Coronary artery (tissue), 2 donors: ENCODE measurements at places on chromosomes 13 and 19.

GRCh38 chr13:102176846-102177245 lies 225.0 kb downstream of the FGF14 start:
- DNase-seq = no peak

GRCh38 chr19:48444129-48444935 lies 1.5 kb upstream of the GRWD1 start:
- no peak for DNase-seq

DNA sequence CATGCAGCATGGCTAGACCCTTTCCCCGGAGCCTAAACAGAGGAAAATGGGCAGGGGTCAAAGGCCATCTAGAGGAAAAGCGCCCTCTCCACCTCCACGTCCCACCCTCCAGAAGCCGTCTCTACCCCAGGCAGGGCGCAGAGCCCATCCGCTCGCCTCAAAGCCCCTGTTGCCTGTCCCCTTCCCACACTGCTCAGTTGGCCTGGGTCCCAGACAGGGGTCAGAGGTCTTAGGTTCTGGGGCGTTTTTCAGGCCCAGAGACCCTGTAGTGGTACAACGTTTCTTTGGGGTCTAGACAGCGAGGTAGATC lies 285 bp downstream of the TMEM143 start:
- DNase-seq = peak; percentile 88

- no peak for DNase-seq
Measured at GRCh38 chr13:105441051-105441750, 1094.3 kb downstream of the EFNB2 start.

DNA sequence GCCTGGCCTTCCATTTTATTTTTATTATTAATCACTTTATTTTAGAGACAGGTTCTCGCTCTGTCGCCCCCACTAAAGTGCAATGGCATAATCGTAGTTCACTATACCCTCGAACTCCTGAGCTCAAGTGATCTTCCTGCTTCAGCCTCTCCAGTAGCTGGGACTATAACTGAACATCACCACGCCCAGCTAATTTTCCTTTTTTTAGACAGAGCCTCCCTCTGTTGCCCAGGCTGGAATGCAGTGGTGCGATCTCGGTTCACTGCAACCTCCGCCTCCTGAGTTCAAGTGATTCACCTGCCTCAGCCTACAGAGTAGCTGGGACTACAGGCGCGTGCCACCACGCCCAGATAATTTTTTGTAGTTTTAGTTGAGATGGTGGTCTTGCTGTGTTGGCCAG lies 6.7 kb upstream of the PAN3 start:
- no peak for DNase-seq

DNA sequence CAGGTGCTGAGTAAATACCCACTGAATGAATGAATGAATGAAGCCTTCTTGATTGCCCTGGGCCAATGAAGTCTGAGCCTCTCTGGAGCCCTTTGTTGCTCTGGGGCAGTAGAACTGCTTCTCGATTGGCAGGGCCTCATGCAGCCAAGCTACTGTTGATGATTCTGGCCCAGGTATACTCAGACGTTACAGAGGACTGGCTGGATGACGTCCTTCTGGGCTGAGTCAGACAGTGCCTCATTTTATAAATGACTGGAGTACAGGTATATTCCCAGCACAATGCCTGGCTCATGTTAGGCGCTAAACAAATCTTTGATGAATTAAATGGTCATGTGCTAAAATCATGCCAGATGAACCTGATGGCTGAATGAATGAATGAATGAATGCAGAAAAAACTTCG lies 243.8 kb upstream of the MAB21L1 start:
- DNase-seq = no peak

DNA sequence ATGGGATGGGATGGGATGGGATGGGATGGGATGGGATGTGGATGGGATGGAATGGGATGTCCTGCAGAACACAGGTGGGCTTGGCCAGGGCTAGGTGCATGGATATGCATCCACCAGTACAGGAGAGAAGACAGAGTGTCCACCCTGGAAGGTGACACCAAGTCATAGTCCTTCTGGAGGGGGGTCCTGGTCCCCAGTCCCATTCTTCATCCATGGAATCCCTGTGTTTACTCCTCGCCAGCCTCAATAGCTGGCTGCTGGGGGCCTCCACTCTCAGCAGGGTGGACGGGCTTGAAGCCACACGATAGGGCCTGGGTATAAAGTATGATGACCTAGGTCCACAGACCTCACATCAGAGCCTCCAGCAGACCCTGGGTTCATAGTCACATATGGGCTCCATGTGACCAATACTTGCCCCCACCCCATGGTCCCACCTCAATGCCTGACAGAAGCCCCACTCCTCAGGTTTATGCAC lies 40.1 kb downstream of the RFX2 start:
- peak; percentile 52 for DNase-seq

GRCh38 chr19:11806354-11807098 lies 7.5 kb upstream of the ZNF440 start:
- no peak for DNase-seq

GRCh38 chr19:40745402-40745780 lies 4.9 kb downstream of the ACTMAP start:
- no peak for DNase-seq

DNA sequence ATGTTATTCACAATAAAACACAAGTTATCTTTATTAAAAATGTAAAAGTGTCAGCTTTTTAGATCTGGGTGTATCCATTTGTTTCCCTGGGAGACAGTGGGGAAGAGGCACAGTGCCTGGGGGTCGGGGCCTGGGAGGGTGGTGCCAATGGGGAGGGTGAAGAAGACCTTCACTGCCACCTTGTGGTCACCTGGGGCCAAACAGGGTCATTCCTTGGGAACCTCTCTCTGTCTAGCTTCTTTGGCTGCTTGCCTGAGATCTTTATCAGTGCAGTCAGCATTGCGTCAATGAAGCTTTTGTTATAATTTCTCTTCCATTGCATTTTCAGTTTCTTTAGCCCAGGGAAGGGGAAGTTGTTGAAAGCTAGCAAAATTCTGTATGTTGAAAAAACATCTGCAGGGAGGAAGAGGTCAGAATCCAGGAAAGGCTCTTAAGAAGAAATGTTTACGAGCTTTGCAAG lies 39.1 kb downstream of the PCDH8 start:
- no peak for DNase-seq

GRCh38 chr13:20177049-20177831 lies 15.5 kb downstream of the GJB2 start:
- DNase-seq = no peak

GRCh38 chr13:80612804-80613203 lies 271.9 kb upstream of the SPRY2 start:
- DNase-seq = no peak

GRCh38 chr13:42364613-42365000 lies 92.7 kb downstream of the AKAP11 start:
- no peak for DNase-seq

DNA sequence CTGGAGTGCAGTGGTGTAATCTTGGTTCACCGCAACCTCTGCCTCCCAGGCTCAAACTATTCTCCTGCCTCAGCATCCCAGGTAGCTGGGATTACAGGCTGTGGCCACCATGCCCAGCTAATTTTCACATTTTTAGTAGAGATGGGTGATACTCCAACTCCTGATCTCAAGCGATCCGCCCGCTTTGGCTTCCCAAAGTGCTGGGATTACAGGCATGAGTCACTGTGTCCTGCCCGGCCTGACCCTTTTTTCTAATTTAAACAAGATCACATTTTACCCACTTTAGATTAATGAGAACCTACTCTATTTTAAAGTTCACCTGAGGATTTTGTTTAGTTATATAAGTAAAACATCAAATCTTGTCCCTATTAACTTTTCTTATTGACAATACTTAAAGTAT lies 91.8 kb upstream of the POSTN start:
- no peak for DNase-seq

DNA sequence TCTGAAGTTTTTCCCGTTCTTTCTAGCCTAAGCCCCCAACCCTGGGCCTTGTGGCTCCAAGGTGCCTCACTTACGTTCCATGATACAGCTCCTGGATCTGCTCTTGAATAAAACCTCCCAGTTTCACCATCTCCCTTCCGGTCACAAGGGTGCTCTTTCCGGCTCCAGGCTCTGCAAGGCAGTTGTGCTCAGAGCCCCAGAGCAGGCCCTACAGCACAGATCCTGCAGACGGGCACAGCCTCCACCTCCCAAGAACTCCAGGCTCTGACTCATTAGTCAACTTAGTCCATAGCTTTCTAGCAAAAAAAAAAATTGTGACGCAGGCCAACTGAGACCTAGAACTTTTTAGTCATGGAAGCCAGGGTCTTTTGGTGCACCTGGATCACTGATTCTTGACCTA lies 33.9 kb upstream of the SLC7A10 start:
- no peak for DNase-seq

GRCh38 chr13:54574791-54575190 lies 1546.2 kb downstream of the OLFM4 start:
- no peak for DNase-seq

GRCh38 chr19:30710721-30711120 lies 338.5 kb downstream of the ZNF536 start:
- no peak for DNase-seq

DNA sequence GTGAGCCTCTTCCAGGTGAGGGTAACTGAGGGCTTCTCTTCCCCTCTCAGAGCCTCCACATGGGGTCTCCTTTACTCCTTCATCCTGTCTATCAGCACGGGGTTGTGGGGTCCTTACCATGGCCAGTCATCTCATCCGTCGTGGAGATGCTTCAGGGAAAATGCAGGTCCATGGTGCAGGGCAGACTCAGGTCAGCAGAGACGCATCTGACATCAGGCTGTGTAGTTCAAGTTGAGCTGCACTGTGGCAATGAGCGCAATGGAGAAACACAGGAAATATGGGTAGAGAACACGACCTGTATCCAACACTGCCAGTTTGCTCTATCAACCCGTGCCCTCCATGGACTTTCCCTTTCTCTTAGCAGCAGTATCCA lies 13.9 kb downstream of the LILRA5 start:
- DNase-seq = peak; percentile 36

DNA sequence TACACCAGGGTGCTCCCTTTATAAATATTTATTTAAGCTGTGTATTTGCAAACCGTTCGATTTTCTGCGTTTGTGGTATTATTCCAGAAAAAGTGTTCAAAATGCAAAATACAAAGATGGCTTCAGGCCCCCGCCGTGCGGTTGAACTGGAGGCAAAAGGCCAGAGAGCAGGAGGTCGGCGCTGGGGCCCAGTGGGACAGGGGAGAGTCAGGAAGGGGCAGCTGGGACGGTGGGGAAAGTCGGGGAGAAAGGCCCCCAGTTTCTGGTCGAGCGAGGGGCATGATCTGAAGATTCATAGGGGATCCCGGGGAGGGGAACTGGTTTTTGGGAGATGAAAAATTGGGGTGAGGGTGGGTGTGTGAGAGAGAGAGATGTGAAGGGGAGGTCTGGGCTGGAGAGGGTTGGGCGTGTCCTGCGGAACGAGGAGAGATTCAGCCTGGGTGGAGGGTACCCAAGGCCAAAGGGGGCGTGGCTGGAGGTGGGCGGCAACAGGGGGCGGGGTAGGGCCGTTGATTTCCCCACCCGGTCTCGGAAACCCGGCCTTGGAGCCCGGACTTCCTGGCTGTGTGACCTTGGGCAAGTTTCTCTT lies 678 bp downstream of the ISOC2 start:
- DNase-seq = peak; percentile 88

GRCh38 chr19:51093510-51094345 lies 11.0 kb upstream of the KLK14 start:
- DNase-seq = no peak

DNA sequence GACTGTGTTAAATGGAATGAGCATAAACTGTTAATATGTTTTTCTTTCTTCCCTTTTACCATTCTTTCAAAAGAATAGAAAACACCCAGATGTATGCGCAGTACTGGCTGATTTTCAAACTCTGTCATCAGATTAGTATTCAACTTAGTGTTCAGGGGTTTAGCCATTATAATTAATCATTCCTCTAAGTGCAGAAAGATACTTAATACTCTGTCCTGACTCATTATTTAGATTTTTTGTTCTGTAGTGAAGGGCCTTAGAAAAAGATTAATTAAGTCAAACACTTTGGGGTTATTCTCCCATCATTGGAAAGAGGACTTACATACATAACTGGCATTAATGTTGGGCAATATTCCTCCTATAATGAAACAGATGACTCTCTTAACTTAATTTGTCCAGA lies 1316.7 kb upstream of the SLC10A2 start:
- DNase-seq = no peak

DNA sequence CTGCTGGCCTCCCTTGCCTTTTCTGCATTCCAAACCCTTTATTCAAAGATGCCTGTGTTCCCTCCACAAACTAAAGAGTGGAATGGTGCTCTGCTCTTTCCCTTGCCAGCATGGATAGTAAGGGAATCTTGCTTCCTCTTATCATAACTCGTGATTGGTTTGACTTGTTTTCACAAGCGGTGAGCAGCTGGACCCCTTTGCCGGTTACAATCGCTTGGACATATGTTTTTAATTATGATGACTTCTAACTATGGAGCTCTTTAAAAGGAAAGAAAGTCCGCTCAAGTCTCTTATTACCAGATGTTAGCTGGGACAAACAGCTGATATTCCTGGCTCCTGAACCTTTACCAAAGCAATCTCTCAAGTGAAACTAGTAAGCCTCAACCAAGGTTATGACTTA lies 1094.7 kb downstream of the UQCRFS1 start:
- DNase-seq = no peak

DNA sequence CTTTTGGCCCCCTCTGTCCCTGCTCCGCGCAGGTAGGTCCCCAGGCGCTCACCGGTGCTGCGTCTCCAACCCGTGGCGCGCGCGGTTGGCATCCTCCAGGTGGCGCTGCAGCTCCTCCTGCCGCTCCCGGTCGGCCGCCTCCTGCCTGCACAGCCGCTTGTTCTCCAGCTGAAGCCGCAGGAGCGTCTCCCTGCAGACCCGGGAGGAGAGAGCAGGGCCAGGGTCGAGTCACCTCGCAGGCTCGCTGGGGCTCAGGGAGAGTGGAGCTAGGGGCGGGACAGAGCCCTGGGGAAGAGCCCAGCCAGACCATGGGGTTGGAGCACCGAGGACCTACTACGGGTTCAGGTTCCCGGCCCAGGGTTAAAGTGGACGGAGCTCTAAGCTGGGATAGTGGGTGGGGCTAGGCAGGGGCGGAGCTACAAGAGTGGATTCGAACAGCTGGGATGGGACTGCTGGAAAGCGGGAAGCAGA lies 9.3 kb downstream of the HOOK2 start:
- peak; percentile 87 for DNase-seq

DNA sequence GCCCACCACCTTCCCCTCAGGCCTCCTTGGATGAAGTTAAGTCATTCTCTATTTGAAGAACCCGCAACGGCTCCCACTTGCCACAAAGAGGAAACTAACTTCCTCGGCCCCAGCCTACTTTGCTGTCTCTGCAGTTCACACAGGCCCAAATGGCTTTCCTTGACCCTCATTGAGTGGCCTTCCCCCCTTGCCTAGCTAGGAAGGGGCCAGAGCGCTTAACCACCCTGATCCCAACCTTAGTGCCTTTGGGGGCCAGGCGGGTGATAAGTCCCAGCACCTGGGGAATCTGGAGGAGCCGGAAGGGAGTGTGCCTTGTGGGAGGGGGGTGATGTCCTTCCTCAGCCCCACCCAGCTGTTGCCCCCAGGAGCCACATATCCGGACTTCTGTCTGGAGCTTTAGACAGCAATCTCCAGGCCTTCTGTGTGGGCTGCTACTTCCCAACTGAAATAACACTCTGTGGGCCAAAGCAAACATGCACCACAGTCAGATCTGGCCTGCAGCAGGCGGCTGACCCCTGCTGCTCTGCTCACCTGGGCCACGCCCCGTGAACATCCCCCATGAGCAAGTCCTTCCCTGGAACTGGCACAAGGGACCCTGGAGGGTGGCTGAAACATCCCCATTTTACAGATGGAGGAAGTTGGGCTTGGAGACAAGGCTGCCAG lies 10.5 kb downstream of the NECTIN2 start:
- no peak for DNase-seq
